ENCODE measurements at places on chromosomes 5 and 9.
A peak's percentile ranks its signal among the peaks of the same experiment; 100 is the strongest.

GRCh38 chr5:171882118-171882517, 96.5 kb downstream of the SMIM23 start:
- no peak for DNase-seq

DNA sequence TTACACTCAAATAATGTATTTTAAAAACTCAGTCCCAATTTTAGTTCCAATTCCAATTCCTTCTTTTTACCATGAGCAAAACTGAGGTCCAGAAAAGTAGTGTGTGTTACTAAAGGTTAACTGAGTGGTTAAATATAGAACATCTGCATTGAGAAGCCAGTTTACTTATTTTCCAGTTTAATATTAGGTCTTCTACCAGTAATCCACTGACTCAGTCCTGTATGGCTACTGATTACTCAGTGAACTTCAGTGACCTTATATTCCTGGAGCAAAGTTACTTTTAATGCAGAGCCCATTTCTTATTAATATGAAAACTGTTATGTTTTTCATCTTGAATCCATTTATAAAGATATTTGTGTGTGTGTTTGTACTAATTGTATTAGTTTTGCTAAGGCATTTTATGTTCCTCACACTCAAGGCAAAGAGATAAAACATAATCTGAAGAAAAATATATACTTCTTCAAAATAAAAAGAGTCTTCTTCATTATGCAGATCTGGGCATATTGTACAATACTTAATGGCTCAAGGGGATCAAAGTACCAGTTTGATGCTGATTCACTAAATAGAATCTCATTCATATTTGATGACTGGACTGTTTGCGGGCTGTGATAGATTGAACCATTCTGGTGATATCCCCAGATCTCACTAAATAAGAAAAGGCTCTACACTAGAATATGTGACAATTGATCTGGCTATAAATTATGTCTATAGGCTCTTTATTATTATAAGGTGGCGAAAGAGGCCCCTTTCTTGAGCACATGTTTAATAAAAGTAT, 60.8 kb downstream of the DMXL1 start:
- DNase-seq = no peak

DNA sequence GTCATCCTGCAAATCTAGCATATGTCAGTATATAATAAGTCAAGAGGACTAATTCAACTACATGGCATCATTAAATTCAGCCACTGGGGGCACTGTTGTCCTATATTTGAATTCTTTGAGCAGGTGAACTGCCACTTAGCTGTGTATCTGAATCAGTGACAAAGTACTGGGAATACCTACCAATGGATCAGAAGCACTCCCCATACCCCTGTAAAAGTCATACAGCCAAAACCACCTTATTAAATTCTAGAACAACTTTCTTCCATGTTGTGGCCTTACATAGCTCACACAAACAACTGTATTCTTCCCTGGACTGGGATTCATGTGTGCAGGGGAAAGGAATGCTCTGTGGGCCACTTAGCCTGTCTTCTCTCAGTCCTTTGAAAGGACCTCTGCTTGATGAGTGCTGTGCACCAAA, 57.4 kb upstream of the PLPP6 start:
- peak; percentile 70 for DNase-seq

- DNase-seq = no peak
These were observed 28.0 kb upstream of the CCNG1 start for GRCh38 chr5:163409384-163409783.

DNA sequence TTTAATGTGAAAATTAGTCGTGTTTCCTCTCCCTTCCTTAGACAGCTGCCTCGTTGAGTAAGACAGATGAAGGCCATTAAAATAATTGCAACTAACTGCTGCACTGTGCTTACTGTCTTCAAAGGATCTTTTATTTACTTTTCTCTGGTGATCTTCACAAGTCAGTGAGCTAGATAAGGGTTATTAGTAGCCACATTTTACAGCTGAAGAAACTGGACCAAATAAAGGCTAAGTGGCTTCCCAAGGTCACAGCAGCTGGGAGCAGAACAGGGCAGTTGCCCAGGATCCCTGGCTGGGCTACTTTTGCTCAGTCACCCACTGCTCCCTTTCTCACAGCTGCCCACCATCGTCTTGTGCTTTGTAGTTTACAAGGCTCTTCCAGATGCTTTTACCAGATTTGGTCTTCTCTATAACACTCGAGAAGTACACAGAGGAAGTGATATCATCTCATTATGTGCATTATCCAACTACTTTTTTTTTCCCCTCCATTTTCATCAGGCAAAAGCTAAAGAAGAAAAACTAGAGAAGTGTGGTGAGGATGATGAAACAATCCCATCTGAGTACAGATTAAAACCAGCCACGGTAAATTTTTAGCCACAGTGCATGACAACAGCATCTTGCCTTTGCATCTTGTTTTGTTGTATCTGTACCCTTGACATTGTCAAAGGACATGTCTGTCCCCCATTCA, 61.8 kb downstream of the ERAP1 start:
- no peak for DNase-seq

DNA sequence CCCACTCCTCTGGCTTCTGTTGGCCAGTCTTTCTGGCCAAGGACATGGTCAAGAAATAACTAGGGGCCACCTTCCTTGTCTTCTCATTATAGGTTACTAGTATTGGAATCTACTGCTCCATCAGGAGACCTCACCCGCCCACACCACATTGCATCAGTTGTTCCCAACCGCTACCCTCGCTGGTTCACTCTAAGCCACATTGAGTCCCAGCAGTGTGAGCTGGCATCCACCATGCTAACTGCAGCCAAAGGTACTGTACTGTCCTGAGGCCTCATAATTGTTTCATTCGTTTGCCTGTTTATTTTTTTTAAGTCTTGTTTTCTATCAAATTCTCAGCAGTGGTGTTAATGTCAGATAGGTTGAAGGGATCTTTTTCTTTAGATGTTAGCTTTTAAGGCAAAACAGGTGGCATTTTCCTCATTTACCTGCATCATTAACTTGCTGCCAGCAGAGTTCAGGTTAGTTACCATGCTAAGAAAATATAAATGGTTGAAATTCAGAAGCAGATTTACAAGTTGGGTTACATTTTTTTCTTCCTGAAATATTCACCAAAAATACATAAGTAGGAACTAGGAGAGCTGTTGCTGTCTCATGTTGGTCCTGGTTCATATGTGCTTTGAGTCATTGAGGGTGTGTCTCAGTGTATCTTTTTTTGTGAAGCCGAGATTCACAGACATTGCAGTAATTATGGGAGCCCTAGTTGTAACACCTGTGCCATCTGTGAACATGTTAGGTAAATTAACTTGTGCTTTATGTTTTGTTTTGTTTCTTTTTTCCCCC, 206.9 kb downstream of the ZSWIM6 start:
- no peak for DNase-seq

- DNase-seq = no peak
These were observed 228.2 kb downstream of the SYK start for GRCh38 chr9:91029650-91030361.

GRCh38 chr5:137658324-137658723, 77.6 kb downstream of the KLHL3 start:
- no peak for DNase-seq

DNA sequence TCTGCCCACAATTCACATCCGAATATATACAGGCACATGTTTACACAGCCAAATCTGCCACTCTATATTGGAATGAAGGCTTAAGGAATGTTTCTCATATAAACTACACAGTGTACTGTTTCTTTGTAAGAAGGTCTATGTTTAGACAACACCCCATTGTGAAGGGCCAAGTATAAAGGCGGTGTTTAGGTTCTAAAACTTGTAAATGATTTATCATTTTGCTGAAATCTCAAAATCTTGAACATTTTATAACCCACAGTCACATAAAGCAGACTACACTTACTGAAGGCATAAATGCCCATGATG, 94.0 kb downstream of the ZNF608 start:
- DNase-seq = no peak

DNA sequence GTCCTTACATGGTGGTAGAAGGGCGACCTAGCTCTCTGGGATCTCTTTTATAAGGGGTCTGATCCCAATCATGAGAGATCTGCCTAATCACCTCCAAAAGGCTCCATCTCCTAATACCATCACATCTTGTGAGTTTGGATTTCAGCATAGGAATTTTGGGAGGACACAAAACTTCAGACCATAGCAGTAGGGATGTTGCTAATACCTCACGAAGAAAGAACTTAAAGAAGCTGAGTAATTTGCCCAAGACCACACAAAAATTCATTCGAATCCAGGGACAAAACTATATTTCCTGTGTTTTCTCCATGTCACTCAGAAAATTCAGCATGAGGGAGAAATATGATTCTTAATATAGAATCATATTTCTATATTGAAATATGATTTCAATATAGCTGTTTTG, 32.7 kb downstream of the MTAP start:
- DNase-seq = no peak

DNA sequence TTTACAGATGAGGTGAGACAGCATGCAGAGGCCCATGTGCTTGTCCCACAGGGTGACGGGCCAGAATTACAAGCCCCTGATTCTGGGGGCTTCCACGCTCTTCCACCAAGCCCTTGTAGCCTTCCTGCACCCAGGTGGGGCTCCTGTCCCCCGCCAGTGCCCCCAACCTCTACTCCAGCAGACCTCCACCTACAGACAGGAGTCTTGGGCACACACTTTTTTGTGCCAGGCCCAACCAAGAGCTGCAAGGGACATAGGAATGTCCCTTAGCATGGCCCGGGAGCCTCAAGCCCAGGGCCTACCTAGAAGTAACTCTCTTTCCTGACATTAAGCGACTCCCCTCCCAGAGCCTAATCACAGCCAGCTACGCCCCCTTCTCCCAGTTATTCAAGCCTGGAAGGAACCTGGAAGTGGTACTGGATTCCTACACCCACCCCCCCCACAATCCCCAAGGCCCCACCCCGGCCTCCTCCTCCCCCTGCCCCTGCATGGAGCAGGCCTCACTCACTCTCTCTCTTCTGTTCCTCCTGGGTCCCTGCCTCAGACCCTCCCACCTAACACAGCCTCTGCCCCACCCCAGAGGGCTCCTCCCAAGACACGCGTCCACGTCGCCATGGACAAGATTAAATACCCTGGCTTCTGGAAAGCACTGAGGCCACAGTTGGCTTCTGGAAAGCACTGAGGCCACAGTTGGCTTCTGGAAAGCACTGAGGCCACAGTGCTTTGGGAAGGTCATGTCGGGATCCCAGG, 30.5 kb downstream of the ADAMTS2 start:
- no peak for DNase-seq

GRCh38 chr9:136545965-136546696, at the start of gene NOTCH1:
TSS of gene NOTCH1 (minus strand) at chr9:136546048. CDS start at chr9:136545786, 262 bp downstream.
- DNase-seq = peak; percentile 93

GRCh38 chr9:116646661-116647514, 40.2 kb upstream of the TRIM32 start:
- DNase-seq = peak; percentile 38

DNA sequence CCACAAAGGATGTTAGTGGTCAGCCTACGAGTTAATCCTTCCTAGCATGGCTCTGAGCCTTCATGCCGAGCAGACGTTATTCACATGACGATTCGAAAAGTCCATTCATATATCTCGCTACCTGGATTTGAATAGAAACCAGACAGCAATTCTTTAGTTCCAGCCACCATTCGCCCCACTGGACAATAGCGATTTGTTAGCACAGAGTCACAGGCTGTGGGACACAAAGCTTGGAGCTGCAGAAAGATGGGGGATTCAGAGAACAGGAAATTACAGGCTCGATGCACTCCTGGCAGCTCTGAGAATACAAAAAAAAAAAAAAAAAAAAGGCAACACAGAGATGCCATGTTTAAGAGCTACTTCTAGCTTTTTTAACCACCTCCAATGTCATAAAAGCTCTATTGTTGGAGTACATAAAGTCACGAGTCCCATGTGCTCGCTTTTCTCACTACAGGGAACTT, 110.7 kb downstream of the NR6A1 start:
- peak; percentile 83 for DNase-seq

- no peak for DNase-seq
These were observed 27.6 kb downstream of the PLEKHG4B start for GRCh38 chr5:119486-120097.

- DNase-seq = no peak
These were observed 1100.1 kb upstream of the CDH10 start for GRCh38 chr5:25744908-25745307.

DNA sequence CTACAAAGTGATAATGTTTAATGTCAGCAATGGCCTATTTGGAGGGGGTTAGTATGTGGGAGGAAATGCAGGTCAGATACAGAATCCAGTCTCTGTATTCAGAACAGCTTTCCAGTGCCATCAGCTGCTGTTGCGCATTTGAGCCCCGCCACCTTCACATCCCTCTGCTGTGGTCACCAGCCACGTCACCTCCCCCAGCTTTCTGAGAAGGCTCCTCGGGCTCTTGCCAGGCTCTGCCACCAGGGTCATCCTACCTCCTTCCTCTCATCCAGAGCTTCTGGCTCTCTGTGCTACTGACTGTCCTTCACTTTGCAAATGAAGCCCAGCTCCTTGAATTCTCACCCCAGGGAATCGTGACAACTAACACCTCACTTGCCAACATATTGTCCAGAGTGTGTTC, 138.8 kb downstream of the PIK3R1 start:
- no peak for DNase-seq

- no peak for DNase-seq
These were observed 127.3 kb downstream of the CRB2 start for GRCh38 chr9:123483191-123483803.

DNA sequence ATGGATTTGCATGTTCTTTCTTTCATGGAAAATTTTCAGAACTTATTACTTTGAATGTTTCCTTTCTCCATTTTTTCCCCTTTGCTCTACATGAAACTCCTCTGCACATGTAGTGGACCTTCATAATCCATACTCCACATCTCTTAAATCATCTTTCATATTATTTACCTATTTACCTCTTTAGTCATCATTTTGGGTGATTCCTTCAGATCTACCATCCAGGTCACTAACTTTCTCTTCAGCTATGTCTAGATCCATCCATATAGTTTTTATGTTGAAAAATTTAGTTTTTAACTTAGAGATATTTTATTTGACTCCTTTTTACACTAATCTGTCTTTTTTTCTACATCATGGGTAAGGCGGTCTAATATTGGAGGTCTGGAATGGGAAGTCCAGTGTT, 586.6 kb downstream of the NR2F1-AS1 start:
- DNase-seq = no peak

DNA sequence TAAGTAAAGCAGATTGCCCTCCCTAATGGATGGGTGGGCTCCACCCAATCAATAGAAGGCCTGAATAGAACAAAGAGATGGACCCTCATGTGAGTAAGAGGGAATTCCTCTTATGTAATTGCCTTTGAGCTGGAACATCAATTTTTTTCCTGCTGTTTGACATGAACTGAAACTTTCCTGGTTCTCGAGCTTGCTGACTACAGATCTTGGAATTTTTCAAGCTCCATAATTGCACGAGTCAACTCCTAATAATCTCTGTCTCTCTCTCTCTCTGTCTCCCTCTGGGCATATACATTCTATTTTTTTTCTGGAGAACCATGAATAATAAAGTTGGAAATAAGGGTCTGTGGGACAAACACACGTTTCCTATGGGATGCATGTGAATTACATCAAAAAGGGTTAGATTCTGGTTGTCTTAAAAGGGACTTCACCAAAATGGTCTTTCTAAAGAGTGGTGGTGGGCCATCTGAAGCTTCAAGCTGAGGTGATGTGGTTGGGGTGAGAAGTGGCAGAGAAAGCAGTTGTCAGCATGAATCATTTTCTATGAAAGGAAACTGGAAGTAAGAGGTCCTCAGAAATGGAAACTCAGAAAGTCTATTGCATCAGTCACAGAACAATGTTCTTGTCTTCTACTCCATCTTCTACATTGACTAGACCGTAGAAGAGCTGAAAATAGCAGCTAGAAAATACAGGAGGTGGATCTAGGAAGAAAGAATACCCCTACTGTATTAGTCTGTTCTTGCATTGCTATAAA, 47.0 kb upstream of the HOMER1 start:
- no peak for DNase-seq

Measured in SW480 (cell line).